ENCODE measurements at places on chromosomes 5 and 9.

- H3K27ac ChIP-seq: no peak overlapping the region
- H3K4me1 ChIP-seq: no peaks in the 10 kb centered on the region
- no peaks in the 10 kb centered on the region for H3K36me3 ChIP-seq
- no peak overlapping the region for H3K4me3 ChIP-seq
Observed at GRCh38 chr5:54691656-54692055, 174.1 kb downstream of the SNX18 start.

GRCh38 chr5:71922584-71923106 lies 184.6 kb upstream of the MAP1B start:
- no peak overlapping the region for H3K27ac ChIP-seq
- no peaks in the 10 kb centered on the region for H3K36me3 ChIP-seq
- no peak overlapping the region for H3K4me3 ChIP-seq
- ATAC-seq: peak; percentile 51

GRCh38 chr5:29262339-29263123 lies 1931.0 kb upstream of the CDH6 start:
- no peak overlapping the region for H3K27ac ChIP-seq
- H3K36me3 ChIP-seq: no peaks in the 10 kb centered on the region
- H3K4me1 ChIP-seq: no peaks in the 10 kb centered on the region
- no peak overlapping the region for H3K4me3 ChIP-seq

GRCh38 chr5:89457411-89458331 lies 574.7 kb upstream of the MEF2C start:
- no peaks in the 10 kb centered on the region for H3K4me1 ChIP-seq
- ATAC-seq: no peak
- H3K36me3 ChIP-seq: no peaks in the 10 kb centered on the region
- no peak overlapping the region for H3K27ac ChIP-seq

GRCh38 chr5:170307575-170308465 lies 10.2 kb upstream of the LCP2 start:
- H3K4me1 ChIP-seq: peaks cover 38% of the 10 kb centered on the region
- H3K4me3 ChIP-seq: no peak overlapping the region
- H3K36me3 ChIP-seq: no peaks in the 10 kb centered on the region
- H3K27ac ChIP-seq: no peak overlapping the region
- ATAC-seq: no peak
- no peaks in the 10 kb centered on the region for H3K27me3 ChIP-seq

- peaks cover 3% of the 10 kb centered on the region for H3K27me3 ChIP-seq
- H3K27ac ChIP-seq: no peak overlapping the region
- no peak for ATAC-seq
- H3K36me3 ChIP-seq: no peaks in the 10 kb centered on the region
Observed at GRCh38 chr5:159393854-159394274, 63.6 kb upstream of the IL12B start.

DNA sequence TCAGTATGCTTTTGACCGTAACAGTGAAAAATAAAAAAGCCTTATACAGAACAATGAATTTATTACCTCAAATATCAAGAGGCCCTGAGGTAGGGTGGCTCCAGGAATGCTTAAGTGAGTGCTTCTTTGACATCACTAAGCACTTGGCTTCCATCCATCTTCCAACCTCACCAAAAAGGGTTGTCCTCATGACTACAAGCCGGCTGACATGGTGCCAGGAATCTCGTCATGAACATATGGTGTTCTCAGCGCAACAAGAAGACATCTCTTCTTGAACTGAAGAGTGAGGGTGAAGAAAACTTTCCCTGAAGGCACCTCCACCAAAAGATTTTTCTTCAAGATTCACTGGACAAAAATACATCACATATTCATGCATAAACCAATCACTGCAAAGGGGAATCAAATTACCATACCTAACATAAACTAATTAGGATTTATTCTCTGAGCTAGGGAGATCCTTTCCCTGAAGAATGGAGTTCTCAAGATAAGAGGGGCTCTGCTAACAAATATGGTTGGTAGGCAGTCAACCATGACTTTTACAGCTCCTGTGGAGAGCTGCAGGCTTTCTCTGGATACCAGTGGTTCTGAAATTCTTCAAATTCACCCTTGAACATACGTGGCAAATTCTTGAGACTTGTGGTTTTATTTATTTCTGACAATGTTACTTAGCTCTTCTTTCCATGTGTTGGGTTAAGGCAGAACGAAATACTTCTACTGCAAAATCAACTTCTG lies 49.5 kb downstream of the AGXT2 start:
- H3K4me1 ChIP-seq: no peaks in the 10 kb centered on the region
- H3K27me3 ChIP-seq: peaks cover 20% of the 10 kb centered on the region
- H3K4me3 ChIP-seq: no peak overlapping the region
- no peak for ATAC-seq
- H3K27ac ChIP-seq: no peak overlapping the region

GRCh38 chr9:73143711-73144328 lies 7.8 kb upstream of the ANXA1 start:
- H3K27ac ChIP-seq: no peak overlapping the region
- no peaks in the 10 kb centered on the region for H3K36me3 ChIP-seq
- H3K4me1 ChIP-seq: peaks cover 5% of the 10 kb centered on the region
- no peak for ATAC-seq
- H3K27me3 ChIP-seq: no peaks in the 10 kb centered on the region
- H3K4me3 ChIP-seq: no peak overlapping the region

DNA sequence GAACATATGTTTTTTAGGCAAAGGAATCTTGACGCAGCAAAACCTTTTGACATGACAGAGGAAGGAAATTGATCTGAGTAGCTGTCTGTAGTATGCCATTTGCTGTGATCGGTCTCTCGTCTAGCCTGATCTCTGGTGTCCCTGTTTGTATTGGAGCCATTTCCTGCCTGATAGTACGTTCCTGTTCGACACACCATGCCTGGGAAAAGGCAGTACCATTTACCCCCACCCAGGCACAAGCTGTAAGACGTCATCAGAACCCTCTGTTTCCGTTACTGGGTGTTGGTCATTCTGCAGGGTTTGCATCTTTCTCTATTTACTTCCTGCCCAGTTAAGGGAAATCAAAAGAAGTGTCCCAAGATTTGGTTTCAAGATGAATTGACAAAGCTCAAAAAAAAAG lies 129.7 kb downstream of the CEMIP2 start:
- peak overlapping the region; percentile 76 for H3K4me3 ChIP-seq
- H3K4me1 ChIP-seq: peaks cover 16% of the 10 kb centered on the region
- H3K36me3 ChIP-seq: no peaks in the 10 kb centered on the region
- H3K27me3 ChIP-seq: no peaks in the 10 kb centered on the region
- H3K27ac ChIP-seq: peak overlapping the region; percentile 53

GRCh38 chr9:33403941-33404787 lies 1.8 kb upstream of the AQP7 start:
- peaks cover 5% of the 10 kb centered on the region for H3K4me1 ChIP-seq
- peak overlapping the region; percentile 3 for H3K27ac ChIP-seq
- H3K27me3 ChIP-seq: no peaks in the 10 kb centered on the region
- no peaks in the 10 kb centered on the region for H3K36me3 ChIP-seq

DNA sequence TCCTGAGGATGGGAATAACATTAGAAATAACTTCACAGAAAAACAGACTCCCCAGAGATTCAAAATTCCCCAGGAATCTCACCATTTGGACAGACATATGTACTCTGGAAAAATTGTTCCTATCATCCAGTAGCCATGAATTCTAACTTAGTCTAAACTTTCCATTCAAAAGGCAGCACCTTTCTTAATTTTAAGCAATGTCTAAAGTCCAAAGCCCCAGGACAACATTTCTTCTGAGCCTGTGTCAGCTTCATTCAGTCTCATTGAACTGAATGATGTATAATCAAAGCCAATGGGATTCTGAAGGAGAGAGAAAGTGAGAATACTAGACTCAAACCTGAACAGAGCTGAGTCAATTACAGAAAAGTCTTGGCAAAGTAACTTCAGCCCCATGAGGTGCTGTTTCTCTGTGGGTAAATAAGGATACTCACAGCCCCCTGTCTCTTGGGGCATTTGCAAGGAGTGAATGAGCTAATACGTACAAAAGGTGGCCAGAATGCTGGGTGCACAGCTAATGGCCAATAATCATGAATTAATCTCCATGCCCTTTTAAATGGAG lies 140.6 kb downstream of the SEMA5A start:
- no peaks in the 10 kb centered on the region for H3K27me3 ChIP-seq
- H3K4me3 ChIP-seq: no peak overlapping the region
- no peak for ATAC-seq
- H3K4me1 ChIP-seq: no peaks in the 10 kb centered on the region
- H3K27ac ChIP-seq: no peak overlapping the region

DNA sequence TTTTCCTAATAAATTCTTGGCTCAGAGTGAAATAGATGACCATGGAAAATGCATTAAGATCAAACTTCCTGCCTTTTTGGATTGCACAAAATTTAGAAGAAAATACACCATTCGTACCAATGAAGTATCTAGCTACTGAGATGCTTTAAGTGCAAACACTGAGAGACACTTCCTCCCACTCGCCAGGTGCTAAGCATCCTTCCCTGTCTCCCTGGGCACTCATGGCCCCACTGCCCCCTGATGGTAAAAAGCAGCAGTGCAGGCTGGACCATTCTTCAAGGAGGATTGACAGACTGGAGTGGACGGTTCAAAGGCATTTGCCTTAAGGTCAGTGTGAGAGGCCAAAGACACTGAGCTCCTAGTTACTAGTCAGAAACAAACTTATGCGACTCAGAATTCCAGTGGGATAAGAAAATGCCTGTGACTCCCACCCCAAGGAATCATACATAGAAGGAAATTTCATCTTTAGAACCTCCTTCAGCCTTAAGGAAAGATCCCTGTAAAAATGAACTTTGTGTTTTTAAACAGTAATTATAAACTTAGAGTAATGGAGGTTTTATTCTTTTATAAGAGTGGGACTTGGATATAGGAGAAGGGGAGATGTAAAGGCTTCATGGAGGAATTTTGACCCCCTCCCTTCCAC lies 86.0 kb upstream of the SLC30A5 start:
- H3K27me3 ChIP-seq: peaks cover 6% of the 10 kb centered on the region
- H3K4me3 ChIP-seq: no peak overlapping the region
- H3K27ac ChIP-seq: no peak overlapping the region
- peak; percentile 76 for ATAC-seq
- no peaks in the 10 kb centered on the region for H3K36me3 ChIP-seq

- H3K27me3 ChIP-seq: no peaks in the 10 kb centered on the region
- ATAC-seq: no peak
- no peak overlapping the region for H3K4me3 ChIP-seq
- no peak overlapping the region for H3K27ac ChIP-seq
- no peaks in the 10 kb centered on the region for H3K36me3 ChIP-seq
- no peaks in the 10 kb centered on the region for H3K4me1 ChIP-seq
Observed at GRCh38 chr5:7478459-7478858, 82.5 kb downstream of the ADCY2 start.

DNA sequence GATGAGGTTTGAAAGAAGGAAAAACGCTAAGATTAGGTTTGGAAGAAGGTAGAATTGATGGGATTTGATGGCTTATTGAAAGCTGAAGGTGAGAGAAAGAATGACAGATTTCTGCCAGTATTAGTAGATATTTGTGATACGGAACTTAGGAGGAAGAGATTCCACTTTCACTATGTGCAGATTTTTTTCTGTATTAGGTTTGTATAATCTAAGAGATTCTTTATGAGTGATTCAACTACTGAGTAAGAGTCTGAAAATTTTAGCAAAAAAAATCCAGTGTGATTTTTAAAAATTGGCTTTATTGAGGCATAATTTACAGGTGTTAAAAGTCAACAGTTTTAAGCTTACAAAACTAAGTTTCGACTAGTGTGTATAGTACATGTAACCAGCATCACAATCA lies 54.1 kb downstream of the AP3S1 start:
- no peak overlapping the region for H3K4me3 ChIP-seq
- ATAC-seq: no peak
- H3K4me1 ChIP-seq: peaks cover 8% of the 10 kb centered on the region

DNA sequence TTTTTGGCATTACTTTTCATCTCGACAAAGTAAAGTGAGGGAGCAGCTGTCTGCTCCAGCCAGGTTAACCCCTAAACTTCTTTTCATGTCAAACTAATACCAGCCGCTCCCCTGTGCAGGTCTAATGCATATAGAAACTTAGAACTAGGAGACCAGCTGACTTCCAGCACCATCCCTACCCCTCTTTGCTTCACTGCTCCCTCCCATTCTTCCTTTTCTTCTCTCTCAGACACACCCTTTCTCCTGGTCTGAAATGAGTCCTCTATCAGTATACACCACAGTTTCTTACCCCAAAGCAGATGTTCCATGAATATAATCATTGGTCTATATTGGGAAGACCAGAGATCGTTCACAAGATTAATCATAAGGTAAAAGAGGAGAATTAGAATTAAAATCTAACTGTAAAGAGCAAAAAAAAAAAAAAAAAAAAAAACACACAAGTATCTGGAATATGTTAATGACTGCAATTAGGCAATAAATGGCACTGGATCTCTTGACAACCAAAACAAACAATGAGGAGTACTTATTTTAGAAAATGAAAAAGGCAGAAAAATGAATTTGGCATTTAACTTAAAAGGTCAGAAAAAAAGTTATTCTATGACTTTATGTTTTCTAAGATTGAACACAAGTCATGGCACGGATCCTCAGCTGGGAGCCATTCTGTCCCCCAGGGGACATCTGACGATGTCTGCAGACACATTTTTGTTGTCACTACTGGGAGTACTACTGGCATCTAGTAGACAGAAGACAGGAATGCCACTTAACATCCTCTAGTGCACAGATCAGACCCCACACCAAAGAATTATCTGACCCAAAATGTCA lies 209.8 kb downstream of the PJA2 start:
- H3K27ac ChIP-seq: no peak overlapping the region
- ATAC-seq: no peak
- no peak overlapping the region for H3K4me3 ChIP-seq
- peaks cover 8% of the 10 kb centered on the region for H3K27me3 ChIP-seq

GRCh38 chr5:180862645-180863044 lies 1.6 kb upstream of the ZFP62 start:
- no peak overlapping the region for H3K4me3 ChIP-seq
- peaks cover 13% of the 10 kb centered on the region for H3K36me3 ChIP-seq
- peaks cover 5% of the 10 kb centered on the region for H3K27me3 ChIP-seq
- H3K4me1 ChIP-seq: peaks cover 20% of the 10 kb centered on the region
- ATAC-seq: no peak
- no peak overlapping the region for H3K27ac ChIP-seq

All from activated T-helper 17 cell treated with anti-CD3 and anti-CD28 coated beads, Interleukin-2, amount 50 U/mL, for 72 hours (primary cell).